Ovary (tissue), 10 donors: ENCODE measurements at places on chromosomes 1 and 21. TPM values are rescaled to one million over a fixed set of nuclear protein-coding genes. Genes with fewer than 3 reads are reported as not detected.

GRCh38 chr1:20729990-20730689 is 2.4 kb downstream of the SH2D5 start:
- H3K4me1 ChIP-seq: peaks cover 7% of the 10 kb centered on the region
- H3K4me3 ChIP-seq: no peak overlapping the region
- no peak overlapping the region for H3K27ac ChIP-seq
- H3K27me3 ChIP-seq: no peaks in the 10 kb centered on the region
- no peak for DNase-seq
- no peaks in the 10 kb centered on the region for H3K36me3 ChIP-seq

DNA sequence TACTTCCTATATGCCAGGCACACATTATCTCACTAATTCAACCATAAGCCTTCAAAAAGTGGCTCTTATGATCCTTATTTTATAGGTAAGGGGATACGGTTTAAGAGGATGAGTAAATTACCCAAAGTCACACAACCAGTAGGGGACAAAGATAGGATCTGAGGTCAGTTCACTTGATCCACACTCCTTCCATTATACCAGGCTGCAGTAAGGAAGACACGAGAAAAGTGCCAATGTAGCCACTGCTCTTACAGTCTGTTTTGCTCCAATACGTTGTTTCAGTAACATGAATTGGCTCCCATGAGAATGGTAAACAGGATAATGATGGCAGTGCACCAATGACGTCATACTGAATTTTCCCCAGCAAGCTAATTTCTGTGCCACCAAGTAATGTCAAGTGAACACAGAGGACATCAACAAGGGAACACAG is 15.4 kb upstream of the GUCA2A start:
- no peak for DNase-seq
- H3K4me3 ChIP-seq: no peak overlapping the region
- peaks cover 7% of the 10 kb centered on the region for H3K4me1 ChIP-seq
- H3K36me3 ChIP-seq: no peaks in the 10 kb centered on the region
- no peak overlapping the region for H3K27ac ChIP-seq
- H3K27me3 ChIP-seq: no peaks in the 10 kb centered on the region

DNA sequence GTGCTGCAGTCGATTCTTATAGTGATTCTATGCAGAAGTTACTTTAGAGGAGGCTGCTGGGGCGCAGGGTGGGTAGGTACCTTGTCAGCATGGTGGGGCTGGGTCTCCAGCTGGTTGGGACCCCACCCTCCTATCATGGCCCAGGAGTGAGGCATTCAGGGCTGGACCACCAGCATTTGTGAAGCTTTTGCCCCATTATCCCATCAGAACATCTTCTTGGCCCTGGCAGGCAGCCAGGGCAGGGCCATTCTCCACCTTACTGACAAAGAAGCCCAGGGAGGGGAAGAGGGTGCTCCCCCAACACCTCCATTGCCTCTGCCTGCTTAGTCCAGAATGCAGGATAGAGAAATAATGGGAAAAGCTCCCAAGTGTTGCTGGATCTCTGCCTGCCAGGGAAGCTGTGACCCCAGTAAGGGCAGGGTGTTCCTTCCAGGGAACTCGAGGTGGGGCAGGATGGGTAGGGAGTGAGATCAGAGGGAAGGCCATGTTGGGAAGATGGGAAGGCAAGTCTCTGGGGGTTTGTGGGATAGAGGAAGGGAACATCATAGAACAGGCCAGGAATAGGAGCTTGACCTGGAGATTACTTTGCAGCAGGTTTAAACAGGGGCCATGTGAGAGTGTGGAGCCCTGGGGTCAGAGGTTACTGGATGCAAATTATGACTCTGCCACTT is 16.2 kb upstream of the SLC2A1 start:
- H3K4me3 ChIP-seq: no peak overlapping the region
- peaks cover 1% of the 10 kb centered on the region for H3K4me1 ChIP-seq
- no peaks in the 10 kb centered on the region for H3K27me3 ChIP-seq
- DNase-seq: no peak
- no peak overlapping the region for H3K27ac ChIP-seq

GRCh38 chr21:38444691-38445090 is 53.6 kb downstream of the ERG start:
- H3K27me3 ChIP-seq: no peaks in the 10 kb centered on the region
- H3K4me1 ChIP-seq: peaks cover 3% of the 10 kb centered on the region
- H3K36me3 ChIP-seq: no peaks in the 10 kb centered on the region
- DNase-seq: no peak

GPA33 gene
- total RNA-seq: not detected
